ENCODE measurements at places on chromosomes 16 and 17.

DNA sequence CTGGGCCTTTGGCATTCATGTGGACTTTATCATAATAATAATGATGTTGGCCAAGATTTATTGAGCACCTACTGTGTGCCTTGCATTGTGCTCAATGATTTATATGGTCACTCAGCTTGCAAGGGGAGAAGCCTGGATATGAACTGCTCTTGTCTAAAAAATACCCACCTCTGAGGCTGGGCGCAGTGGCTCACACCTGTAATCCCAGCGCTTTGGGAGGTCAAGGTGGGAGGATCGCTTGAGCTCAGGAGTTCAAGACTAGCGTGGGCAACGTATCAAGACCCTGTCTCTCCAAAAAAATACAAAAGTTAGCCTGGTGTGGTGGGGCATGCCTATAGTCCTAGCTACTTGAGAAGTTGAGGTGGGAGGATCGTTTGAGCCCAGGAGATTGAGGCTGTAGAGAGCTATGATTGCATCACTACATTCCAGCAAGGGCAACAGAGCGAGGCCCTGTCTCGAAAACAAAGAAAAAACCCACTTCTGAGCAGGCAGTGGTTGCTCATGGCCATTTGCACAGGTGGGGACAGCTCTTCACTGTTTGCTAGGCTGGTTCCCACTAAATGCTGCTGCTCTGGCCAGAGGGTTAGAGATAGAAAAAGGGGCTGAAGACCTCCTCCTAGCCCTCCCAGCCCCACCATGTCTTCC lies 4.3 kb upstream of the ADGRG1 start:
- no peak for DNase-seq

GRCh38 chr16:19896951-19897350 lies 12.3 kb upstream of the GPRC5B start:
- no peak for DNase-seq

DNA sequence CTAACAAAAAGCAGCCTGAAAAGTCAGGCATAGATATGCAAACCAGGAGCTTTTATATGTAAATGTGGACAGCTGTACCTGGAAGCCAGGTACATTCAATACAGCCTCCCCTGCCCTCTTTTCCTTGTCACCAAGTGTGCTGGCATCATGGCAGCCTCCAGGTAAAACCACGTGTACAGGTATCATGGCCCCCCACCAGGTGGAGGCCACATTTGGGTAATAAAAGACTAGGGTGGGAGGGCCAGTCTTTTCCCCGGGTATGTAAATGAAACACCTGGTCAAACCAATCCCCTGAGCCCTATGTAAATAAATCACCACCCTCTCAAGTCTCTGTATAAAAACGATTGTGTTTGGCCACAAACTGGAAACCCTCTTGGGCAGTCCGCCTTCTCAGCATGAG lies 226.4 kb upstream of the GOT2 start:
- DNase-seq = no peak

GRCh38 chr17:21119247-21119918 lies 7.4 kb upstream of the DHRS7B start:
- DNase-seq = peak; percentile 35

- DNase-seq = no peak
Observed at GRCh38 chr17:80245566-80246265, 14.9 kb upstream of the RNF213 start.

- DNase-seq = no peak
Observed at GRCh38 chr17:73187203-73187769, 5.6 kb upstream of the COG1 start.

DNA sequence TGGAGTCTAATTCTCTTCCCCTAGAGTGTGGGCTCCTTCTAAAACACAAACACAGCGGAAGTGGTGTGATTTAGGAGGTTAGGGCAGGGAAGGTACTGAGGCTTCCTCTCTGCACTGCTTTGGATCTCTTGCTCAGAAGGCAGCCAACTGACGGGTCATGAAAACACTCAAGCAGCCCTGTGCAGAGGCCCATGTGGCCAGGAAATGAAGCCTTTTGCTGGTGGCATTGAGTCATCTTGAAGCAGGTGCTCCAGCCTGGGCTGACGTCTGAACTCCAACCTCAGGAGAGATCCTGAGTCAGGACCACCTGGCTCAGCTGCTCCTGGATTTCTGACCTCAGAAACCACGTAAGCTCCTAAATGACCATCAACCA lies 72.9 kb downstream of the MRM1 start:
- no peak for DNase-seq

- DNase-seq = no peak
Observed at GRCh38 chr16:90016339-90016950, 2.8 kb downstream of the DBNDD1 start.

- DNase-seq = no peak
Observed at GRCh38 chr16:49345829-49346228, 27.8 kb upstream of the C16orf78 start.

- DNase-seq = no peak
Observed at GRCh38 chr16:19948186-19949104, 63.8 kb upstream of the GPRC5B start.

DNA sequence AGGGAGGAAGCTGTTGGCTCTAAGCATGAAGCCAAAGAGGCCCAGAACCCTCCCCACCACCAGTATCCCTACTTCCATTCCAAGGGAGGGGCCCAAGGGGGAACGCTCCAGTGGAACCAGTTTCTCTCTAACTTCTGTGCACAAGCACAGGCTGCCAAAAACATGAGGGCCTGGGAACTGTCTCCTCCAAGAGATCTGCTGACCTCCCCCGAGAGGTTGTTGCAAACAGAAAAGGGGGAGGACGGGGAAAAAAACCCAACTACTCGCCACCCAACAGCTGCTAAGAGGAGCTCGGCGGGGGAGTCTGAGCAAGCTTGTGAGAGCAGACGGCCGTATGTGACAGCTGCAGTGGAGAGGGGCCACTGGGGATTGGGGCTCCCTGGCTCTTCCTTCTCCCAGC lies 15.7 kb upstream of the SLC35B1 start:
- DNase-seq = no peak

DNA sequence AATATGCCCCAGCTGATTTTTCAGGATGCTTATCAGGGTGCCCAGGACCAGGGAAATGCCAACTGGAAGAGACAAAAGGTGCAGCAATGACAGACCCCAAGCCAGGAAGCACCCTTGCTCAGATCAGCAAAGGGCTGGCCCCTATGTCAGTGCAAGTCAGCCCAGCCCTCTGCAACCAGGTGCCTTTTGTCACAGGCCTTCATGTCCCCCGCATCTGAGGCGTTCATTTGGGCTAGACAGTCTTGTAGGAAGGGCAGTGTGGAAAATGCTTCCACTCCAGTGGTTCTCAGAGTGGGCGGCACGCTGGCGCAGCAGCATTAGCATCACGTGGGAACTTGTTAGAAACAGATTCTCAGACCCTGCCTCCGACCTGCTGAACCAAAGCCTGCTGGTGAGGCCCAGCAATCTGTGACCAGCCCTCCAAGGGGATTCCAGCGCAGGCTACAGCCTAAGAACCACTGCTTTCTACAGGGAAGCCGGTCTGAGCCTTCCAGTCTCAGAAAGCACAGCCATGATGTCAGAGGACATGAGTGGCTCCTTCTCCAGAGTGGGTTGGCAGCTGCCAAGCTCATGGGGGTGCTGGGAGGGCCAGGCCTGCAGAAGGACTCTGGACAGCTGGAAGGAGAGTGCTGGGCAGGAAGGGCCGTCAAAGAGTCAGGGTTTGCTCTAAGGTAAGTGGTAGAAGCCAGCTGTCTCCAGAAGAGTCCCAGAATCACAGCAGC lies 13.1 kb downstream of the SLC47A2 start:
- DNase-seq = no peak

DNA sequence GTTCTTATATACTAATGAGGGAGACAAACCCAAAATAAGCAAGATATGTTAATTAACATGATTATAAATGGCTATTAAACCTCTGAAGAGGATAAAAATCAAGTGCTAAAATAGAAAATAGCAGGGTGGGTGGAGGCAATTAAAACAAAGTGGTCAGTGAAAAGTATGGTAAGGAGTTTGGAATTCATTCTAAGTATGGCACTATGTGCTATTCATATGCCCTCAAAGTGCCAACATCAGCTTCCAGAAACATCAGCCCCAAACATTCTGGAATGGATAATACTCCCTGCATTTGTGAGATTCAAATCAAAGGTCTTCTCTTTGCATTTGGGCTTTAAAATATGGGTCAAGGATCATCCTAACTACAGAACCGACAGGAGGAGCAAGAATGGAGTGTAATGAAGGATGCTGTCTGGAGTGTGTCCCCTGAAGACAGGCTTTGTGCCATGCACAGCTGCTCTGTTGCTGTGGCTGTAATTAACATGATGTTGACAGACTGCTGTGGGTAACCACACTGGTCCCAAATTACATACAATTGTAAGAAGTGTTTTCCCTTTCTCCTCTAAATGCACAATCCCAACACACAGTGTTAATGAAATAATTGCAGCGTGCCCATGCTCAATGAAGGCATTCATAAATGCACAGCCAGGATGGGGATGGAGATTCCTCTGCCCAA lies 93.1 kb downstream of the VAT1L start:
- DNase-seq = no peak

DNA sequence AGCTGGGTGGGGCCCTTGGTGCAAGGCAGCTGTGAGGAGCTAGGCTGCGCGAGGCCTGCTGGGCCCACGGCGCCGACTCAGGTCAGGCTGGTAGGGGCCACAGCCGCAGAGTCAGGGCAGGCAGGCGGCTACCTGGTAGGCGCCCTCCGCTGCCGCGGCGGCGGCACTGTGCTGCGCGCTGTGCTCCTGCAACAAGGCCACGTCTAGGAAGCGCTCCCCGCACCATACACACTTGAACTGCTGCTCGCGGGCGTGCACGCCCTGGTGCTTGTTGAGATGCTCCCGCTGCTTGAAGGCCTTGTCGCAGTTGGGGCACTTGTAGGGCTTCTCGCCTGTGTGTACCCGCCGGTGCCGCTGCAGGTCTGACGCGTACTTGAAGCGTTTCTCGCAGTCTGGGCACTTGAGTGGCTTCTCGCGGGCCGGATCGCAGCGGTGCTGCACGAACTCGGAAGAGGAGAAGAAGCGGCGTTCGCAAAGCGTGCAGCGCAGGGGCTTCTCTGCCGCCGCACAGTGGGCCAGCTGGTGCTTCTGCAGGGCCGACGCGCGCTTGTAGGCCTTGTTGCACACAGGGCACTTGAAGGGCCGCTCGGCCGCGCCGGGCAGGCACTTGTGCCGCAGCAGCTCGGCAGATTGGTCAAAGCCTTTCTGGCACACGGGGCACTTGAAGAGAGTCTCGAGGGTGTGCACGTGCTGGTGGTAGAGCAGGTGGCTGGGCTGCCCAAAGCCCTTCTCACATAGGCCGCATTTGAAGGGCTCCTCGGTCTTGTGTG lies 3.9 kb downstream of the ZNF319 start:
- no peak for DNase-seq

- DNase-seq = no peak
Observed at GRCh38 chr17:82649501-82650261, 1.4 kb upstream of the WDR45B start.

DNA sequence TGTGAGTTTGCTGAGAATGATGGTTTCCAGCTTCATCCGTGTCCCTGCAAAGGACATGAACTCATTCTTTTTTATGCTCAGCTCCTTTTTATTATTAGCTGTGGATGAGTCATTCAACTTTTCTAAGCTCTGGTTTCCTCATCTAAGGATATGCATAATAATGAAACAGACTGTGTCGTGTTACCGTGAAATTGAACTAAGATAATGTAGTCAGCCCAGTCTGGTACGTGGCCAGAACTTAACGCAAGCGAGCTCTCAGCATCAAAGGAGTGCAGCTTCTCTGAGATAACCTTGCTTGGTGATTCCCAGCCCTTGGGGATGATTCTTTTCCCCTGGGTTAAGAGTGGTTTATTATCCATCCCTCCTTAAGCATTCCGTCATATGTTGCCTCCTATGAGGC lies 454.3 kb upstream of the EEF2KMT start:
- no peak for DNase-seq

GRCh38 chr17:5304636-5305035 lies 22.6 kb downstream of the RABEP1 start:
- no peak for DNase-seq

GRCh38 chr17:9185142-9185541 lies 163.8 kb downstream of the NTN1 start:
- DNase-seq = no peak

GRCh38 chr16:26220894-26221293 lies 529.1 kb downstream of the HS3ST4 start:
- DNase-seq = no peak

GRCh38 chr17:16046966-16047365 lies 47.3 kb downstream of the TTC19 start:
- DNase-seq = no peak

GRCh38 chr16:1044460-1045309 lies 27.9 kb upstream of the SSTR5 start:
- no peak for DNase-seq

GRCh38 chr17:28733346-28733745 lies 4.8 kb downstream of the NEK8 start:
- no peak for DNase-seq

DNA sequence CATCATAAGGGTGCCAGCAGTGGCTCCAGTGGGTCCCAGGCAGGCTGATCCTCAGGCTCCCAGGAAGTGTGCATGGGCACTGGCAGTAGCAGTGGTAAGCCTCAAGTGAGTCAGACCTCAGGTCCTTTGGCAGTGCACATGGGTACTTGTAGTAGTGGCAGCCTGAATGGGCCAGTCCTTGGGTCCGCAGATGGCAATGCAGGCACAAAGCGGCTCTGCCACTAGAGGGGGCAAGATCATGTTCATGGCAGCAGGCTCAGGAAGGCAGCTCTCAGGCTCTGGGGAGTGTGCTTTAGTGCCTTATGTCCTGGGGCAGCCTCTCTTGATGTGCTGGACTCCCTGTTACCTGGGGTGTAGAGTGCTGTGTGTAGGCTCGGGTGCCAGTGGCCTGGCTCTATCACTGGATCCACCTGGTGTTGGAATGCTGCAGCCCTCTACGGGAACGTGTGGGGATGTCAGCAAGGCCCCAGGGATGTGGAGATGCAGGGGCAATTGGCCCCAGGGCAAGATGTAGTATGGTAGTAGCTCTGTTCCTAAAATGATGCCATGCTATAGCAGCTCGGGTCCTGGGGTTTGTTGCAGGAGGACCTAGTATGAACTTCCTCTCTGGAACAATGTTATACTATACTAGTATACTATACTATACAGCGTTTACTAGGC lies 11.0 kb downstream of the ACSM3 start:
- peak; percentile 16 for DNase-seq

- DNase-seq = no peak
Observed at GRCh38 chr17:41730479-41730878, 4.0 kb downstream of the HAP1 start.

DNA sequence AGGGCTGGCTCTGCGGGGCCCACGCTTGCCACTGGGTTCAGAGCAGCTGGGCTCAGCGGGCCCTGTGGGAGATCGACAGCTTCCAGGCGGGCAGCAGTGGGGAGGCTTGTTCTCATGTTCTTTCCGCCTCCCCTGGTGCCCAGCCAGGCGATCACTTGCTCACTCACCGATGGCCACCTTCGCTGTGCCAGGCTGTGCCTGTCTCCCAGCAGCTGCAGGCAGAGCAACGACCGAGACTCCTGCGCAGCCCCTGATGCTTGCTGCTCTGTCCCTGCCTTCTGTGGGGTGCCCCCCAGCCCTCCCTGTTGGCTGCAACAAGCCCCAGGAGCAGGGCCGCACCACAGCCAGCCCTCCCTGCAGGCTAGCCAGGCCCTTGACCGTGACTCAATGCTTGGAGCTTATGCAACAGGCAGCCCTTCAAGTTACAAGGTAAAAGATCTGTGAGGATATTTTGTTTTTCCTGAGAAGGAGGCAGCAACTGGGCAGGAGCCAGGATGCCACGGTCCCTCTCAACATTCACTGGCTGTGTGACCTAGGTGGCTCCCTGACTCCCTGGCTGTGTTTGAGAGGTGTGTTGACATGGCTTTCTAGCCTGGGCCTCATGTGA lies 9.6 kb upstream of the SPNS2 start:
- no peak for DNase-seq

GRCh38 chr16:12318661-12319427 lies 342.3 kb downstream of the SNX29 start:
- DNase-seq = no peak
